ENCODE measurements at places on chromosomes 1 and 21.

- DNase-seq: no peak
Observed at GRCh38 chr1:181488866-181489265, 5.5 kb downstream of the CACNA1E start.

GRCh38 chr1:59105548-59106507, 191.1 kb upstream of the FGGY start:
- DNase-seq: no peak

DNA sequence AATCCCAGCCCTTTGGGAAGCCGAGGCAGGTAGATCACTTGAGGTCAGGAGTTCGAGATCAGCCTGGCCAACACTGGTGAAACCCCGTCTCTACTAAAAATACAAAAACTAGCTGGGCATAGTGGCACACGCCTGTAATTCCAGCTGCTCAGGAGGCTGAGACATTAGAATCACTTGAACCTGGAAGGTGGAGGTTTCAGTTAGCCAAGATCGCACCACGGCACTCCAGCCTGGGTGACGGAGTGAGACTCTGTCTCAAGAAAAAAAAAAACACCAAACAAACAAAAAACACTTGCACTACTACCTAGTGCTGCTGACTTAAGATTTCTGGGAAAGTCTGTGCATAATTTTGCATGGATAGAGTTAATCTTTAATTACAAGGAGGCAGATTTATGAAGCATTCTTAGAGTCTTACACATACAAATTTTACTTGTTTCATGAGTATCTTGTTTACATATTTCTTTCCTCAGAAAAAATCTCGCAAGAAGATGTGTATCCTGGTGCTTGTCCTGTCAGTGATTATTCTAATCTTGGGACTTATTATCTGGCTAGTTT, 8.7 kb upstream of the PPP1R8 start:
- DNase-seq: no peak

- DNase-seq: no peak
Observed at GRCh38 chr21:25571726-25572121, 35.6 kb downstream of the MRPL39 start.

GRCh38 chr1:168324745-168325425, 44.2 kb downstream of the TBX19 start:
- no peak for DNase-seq

DNA sequence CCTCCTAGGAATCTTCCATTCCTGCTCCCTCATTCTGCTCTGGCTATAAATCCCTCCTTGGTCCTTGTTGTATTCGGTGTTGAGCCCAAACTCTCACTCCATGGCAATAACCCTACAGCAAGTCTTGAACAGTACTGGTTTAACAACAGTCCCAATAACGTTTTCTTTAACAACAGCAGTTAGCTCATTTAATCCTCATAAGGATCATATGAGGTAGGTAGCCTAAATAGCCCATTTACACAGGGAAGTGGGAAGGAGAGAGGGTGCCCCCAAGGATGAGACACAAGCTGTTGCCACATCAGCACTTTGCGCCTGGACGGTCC, 444 bp upstream of the AGTRAP start:
- DNase-seq: no peak

GRCh38 chr1:204870160-204870912, at the start of gene NFASC:
TSS of gene NFASC (plus strand) at chr1:204870862. CDS start at chr1:204944316, 73,454 bp downstream.
- DNase-seq: no peak
